Fibroblast of skin of scalp (primary cell): ENCODE measurements at places on chromosomes 2 and 18.

DNA sequence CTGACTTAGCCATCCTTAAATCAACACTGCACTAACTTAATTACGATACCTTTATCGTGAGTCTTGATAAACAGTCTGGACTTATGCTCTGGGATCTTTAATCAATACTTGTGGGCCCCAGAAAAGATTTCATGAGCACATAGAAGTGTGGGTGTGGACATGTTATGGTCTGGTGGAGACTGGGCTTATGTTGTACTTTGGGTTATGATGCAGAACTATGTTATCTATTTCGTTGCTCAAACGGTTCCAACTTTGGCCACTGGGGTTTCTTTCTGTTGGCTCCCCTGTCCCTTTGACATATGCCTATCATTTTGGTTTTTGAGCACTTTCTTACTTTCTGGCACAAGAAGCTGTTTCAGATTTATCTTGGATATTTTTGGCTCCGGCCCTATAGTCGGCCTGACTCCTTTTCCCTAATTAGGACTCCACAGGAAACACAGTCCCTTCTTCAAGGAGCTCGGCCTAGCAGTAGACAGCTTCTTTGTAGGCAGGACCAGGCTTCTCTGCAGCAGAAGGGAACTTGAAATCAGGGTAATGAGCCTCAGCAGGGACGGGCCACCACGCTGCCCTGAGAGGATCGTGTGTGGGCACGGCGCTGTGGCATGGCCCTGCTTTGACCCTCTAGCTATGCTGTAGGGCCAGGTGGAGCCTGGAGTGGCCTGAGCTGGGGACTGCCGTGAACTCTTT, 54.6 kb upstream of the TXNDC2 start:
- no peak for DNase-seq

DNA sequence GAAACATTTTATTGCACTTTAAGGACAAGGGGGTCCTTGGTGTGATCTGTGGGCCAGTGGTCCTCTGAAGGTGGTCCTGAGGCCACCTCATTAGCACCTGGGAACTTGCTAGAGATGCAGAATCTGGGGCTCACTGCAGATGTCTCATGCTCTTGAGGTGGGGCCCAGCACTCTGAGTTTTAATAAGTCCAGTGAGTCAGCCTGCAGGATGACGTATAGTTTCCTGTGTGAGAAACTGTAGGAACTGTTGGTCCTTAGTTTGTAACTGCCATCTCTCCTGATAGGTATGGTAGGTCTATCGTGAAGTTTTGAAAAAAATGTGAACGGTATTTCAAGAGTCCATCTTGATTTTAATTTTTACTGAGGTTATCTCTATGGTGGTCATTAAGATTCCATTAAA, 2.8 kb downstream of the TRPM8 start:
- peak; percentile 22 for DNase-seq

GRCh38 chr2:98709535-98709934, 21.4 kb downstream of the MGAT4A start:
- DNase-seq, result no peak

DNA sequence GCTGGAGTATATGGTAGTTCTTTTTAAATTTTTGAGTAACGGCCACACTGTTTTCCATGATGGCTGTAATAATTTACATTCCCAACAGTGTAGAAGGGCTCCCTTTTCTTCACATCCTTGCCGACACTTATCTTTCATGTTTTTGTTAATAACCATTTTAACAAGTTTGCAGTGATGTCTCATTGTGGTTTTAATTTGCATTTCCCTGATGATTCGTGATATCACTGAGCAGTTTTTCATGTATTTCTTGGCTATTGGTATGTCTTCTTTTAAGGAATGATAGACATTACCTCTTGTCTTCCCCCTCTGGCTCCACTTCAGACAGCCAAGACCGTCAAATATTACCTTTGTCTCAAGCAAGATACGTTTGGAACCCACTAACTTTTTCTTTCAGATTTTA, 371.1 kb upstream of the NRP2 start:
- peak; percentile 14 for DNase-seq

- DNase-seq, result no peak
Measured at GRCh38 chr18:57618910-57619309, 2.7 kb downstream of the NARS1 start.
